ENCODE measurements at places on chromosomes 12 and 14. TPM values are rescaled to one million over a fixed set of nuclear protein-coding genes. Genes with fewer than 3 reads are reported as not detected.

The SERPINA6 gene
- not detected for total RNA-seq

The RFX4 gene
- not detected for total RNA-seq

The WNT1 gene
- total RNA-seq, result not detected

The MYL2 gene
- not detected for total RNA-seq

The FAM222A gene
- total RNA-seq, result under 0.01 TPM
